ENCODE measurements at places on chromosomes 2 and 18. TPM values are rescaled to one million over a fixed set of nuclear protein-coding genes. Genes with fewer than 3 reads are reported as not detected.
A peak's percentile ranks its signal among the peaks of the same experiment; 100 is the strongest.

- no peak overlapping the region for H3K4me3 ChIP-seq
- no peak for DNase-seq
- peaks cover 31% of the 10 kb centered on the region for H3K36me3 ChIP-seq
- no peaks in the 10 kb centered on the region for H3K27me3 ChIP-seq
Measured at GRCh38 chr2:216113572-216113971, 4.4 kb downstream of the XRCC5 start.

PAIP2B gene
- 0.18 TPM for total RNA-seq

- no peaks in the 10 kb centered on the region for H3K4me1 ChIP-seq
- no peak overlapping the region for H3K27ac ChIP-seq
- H3K27me3 ChIP-seq: no peaks in the 10 kb centered on the region
- H3K36me3 ChIP-seq: no peaks in the 10 kb centered on the region
Measured at GRCh38 chr2:62084801-62085200, 111.1 kb upstream of the B3GNT2 start.

ZSWIM2 gene
- not detected for total RNA-seq

GRCh38 chr2:43461453-43462073 lies 134.3 kb downstream of the THADA start:
- H3K4me3 ChIP-seq: no peak overlapping the region
- H3K36me3 ChIP-seq: no peaks in the 10 kb centered on the region
- H3K27ac ChIP-seq: no peak overlapping the region

DNA sequence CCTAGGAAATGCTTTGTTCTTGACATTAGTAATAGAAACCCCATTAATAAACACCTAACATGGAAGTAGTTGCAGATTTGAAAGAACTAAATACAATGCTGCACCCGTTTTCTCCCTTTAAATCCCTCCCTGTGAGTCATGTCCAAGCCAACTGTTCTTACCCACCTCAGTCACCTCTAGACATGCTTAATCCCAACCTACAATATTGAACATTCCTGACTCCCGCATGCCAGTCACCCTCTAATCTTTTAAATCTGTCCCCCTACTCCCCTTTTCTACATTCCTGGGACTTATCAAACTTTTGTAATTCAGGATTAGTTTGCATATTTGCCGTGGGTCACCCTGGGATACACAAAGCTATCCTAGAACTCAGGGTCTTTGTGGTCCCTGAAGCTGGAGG lies 374.6 kb downstream of the IRS1 start:
- H3K4me1 ChIP-seq: peaks cover 28% of the 10 kb centered on the region
- no peaks in the 10 kb centered on the region for H3K36me3 ChIP-seq
- H3K27me3 ChIP-seq: no peaks in the 10 kb centered on the region

AGBL5 gene
- total RNA-seq: 22.8 TPM

- H3K4me3 ChIP-seq: no peak overlapping the region
- no peaks in the 10 kb centered on the region for H3K36me3 ChIP-seq
- H3K27me3 ChIP-seq: no peaks in the 10 kb centered on the region
- no peak for DNase-seq
- H3K27ac ChIP-seq: no peak overlapping the region
- no peaks in the 10 kb centered on the region for H3K4me1 ChIP-seq
Measured at GRCh38 chr18:1708006-1708405, 803.3 kb downstream of the ADCYAP1 start.

- H3K27ac ChIP-seq: no peak overlapping the region
- no peak for DNase-seq
- H3K4me1 ChIP-seq: peaks cover 18% of the 10 kb centered on the region
Measured at GRCh38 chr2:65350651-65351056, 81.7 kb downstream of the SPRED2 start.

- DNase-seq: no peak
- peaks cover 1% of the 10 kb centered on the region for H3K4me1 ChIP-seq
- H3K4me3 ChIP-seq: no peak overlapping the region
- H3K36me3 ChIP-seq: peaks cover 7% of the 10 kb centered on the region
Measured at GRCh38 chr2:97906307-97906706, 89.4 kb downstream of the TMEM131 start.

DNA sequence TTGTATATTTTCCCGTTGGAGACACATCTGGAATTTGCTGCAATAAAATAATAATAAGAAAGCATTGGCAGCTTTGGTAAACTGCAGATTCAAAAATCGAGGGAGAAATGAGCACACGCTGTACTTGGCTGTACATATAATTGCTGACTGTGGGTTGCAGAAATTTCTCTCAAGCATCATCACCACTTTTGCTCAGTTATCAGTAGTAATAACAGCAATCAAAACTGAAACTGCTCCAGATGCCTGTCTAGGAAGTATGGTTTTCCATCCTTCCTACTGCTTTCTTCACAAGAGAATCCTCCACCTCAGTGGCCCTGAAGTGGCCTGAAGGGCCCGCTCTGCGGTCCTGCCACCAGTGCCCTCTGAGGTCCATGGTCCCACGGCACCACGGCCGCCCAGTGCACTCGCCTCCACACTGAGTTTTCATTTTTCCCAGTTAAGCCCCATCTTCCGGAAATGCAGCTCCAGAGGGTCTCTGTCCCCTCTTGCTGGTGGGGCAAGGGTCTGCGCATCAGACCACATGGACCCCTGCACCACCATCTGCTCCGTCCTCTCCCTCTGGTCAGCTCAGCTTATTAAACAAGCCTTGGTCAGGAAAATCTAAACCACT lies 3.9 kb downstream of the DUSP28 start:
- H3K27ac ChIP-seq: peak overlapping the region; percentile 75
- no peak for DNase-seq
- H3K4me1 ChIP-seq: peaks cover 33% of the 10 kb centered on the region
- H3K27me3 ChIP-seq: no peaks in the 10 kb centered on the region

DNA sequence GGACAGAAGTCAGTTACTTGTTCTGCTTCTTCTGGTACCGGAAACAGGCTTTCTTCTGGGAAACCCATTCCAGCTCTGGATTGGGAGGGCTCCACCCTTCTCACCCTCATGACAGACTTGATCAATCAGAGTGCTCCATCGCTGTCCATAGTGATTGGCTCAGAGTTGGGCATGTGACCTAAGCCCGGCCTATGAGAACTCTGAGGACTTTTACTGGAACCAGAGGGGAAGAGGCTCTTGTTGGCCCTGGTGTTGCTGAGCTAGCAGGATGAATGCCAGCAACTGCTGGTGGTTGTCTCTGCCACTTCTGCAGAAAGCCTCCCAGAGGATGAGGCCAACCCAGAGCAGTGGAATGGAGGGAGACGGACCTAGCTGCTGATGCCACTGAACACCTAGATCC lies 33.3 kb downstream of the TMEM37 start:
- no peak overlapping the region for H3K27ac ChIP-seq
- no peak overlapping the region for H3K4me3 ChIP-seq
- H3K27me3 ChIP-seq: peaks cover 4% of the 10 kb centered on the region
- H3K4me1 ChIP-seq: no peaks in the 10 kb centered on the region
- no peaks in the 10 kb centered on the region for H3K36me3 ChIP-seq

CLEC4F gene
- total RNA-seq: not detected

DNA sequence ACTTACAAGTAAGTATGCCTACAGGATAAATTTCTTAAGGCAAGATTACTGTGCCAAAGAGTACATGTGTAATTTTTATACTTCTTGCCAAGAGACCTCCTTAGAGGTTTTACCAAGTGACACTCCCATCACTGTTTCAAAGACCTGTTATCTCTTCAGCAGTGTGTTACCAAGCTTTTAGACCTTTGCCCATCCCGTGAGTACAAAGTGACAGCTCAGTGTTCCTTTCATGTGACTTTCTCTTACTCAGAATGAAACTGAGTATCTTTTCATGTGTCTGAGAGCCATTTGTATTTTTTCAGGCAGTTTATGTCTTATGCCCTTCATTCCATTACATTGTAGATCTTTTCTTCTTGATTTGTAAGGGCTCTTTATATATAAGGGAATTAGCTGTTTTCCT lies 287.5 kb upstream of the SALL3 start:
- H3K4me1 ChIP-seq: no peaks in the 10 kb centered on the region
- H3K36me3 ChIP-seq: no peaks in the 10 kb centered on the region
- no peak overlapping the region for H3K27ac ChIP-seq
- H3K4me3 ChIP-seq: no peak overlapping the region

- DNase-seq: no peak
- H3K4me1 ChIP-seq: peaks cover 2% of the 10 kb centered on the region
- H3K4me3 ChIP-seq: no peak overlapping the region
- no peaks in the 10 kb centered on the region for H3K27me3 ChIP-seq
Measured at GRCh38 chr18:42184685-42185477, 229.8 kb downstream of the PIK3C3 start.

All from IMR-90 (cell line).